ENCODE measurements at places on chromosomes 6 and 20.

DNA sequence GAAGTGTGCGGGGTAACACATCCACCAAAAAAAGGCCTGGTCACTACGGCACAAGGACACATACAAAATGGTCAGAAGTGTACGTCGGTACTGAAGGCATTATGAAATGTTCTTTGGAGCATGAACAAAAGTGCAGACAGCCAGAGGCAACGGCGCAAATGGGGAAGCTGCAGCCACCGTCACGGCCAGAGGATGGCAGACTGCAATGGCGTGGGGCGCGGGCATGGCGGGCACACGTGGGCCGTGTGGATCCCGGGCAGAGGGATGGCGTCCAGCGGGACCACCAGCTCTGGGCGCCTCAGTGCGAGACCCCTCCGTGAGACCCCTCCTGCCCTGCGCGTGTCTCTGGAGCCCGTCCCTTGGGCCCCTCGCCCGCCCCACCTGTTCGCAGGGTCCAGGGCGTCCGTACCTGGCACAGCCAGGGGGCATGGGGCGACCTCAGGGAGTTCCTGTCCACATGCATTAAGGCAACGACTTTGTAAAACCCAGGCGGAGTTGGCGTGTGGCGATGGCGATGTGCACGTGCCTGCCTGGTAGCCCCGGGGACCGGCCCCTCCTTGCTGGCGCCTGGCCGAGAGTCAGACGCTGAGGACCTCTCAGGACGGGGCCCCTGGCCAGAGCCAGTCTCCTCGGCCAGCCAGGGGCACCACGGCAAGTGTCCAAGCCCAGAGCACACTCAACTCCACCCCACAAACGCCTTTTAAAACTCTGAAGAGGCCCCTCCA, 39.5 kb upstream of the CHRNA4 start:
- H3K27me3 ChIP-seq: no peaks in the 10 kb centered on the region
- H3K27ac ChIP-seq: no peak overlapping the region
- H3K36me3 ChIP-seq: no peaks in the 10 kb centered on the region
- no peaks in the 10 kb centered on the region for H3K4me1 ChIP-seq
- DNase-seq: no peak

DNA sequence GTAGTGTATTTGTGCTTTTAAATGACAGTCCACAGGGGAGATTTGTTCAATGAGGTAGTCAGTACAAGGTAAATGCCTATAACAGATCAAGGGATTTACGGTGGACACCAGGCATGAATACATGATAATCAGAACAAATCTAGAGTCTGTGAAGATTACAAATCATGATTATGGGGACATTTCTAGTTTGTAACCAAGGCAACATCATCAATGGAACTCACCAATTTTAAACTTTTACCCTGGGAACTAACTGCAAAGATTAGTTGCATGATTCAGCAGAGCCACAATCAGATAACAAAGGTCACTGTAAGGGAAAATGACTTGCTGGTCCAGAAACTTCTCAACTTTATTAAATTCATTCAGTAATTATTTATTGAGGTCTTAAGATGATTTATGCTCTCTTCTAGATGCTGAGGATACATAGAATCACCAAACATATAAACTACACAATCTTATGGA, at the start of gene CRISP1:
Gene CRISP1 (minus strand): TSS at position 51 of the 459 bp plus-strand sequence. CDS start 9,135 bp downstream, outside the sequence.
- H3K27me3 ChIP-seq: no peaks in the 10 kb centered on the region
- no peak for DNase-seq
- no peaks in the 10 kb centered on the region for H3K36me3 ChIP-seq
- no peaks in the 10 kb centered on the region for H3K4me1 ChIP-seq
- H3K27ac ChIP-seq: no peak within 1 kb of the TSS

GRCh38 chr6:74357321-74357720, 661.3 kb downstream of the CD109 start:
- H3K27ac ChIP-seq: no peak overlapping the region
- DNase-seq: no peak
- H3K27me3 ChIP-seq: no peaks in the 10 kb centered on the region
- H3K4me3 ChIP-seq: no peak overlapping the region
- no peaks in the 10 kb centered on the region for H3K36me3 ChIP-seq

GRCh38 chr6:124028117-124028516, 224.5 kb downstream of the NKAIN2 start:
- H3K36me3 ChIP-seq: no peaks in the 10 kb centered on the region
- no peak overlapping the region for H3K4me3 ChIP-seq
- no peak for DNase-seq
- no peaks in the 10 kb centered on the region for H3K27me3 ChIP-seq
- H3K27ac ChIP-seq: no peak overlapping the region
- H3K4me1 ChIP-seq: no peaks in the 10 kb centered on the region

DNA sequence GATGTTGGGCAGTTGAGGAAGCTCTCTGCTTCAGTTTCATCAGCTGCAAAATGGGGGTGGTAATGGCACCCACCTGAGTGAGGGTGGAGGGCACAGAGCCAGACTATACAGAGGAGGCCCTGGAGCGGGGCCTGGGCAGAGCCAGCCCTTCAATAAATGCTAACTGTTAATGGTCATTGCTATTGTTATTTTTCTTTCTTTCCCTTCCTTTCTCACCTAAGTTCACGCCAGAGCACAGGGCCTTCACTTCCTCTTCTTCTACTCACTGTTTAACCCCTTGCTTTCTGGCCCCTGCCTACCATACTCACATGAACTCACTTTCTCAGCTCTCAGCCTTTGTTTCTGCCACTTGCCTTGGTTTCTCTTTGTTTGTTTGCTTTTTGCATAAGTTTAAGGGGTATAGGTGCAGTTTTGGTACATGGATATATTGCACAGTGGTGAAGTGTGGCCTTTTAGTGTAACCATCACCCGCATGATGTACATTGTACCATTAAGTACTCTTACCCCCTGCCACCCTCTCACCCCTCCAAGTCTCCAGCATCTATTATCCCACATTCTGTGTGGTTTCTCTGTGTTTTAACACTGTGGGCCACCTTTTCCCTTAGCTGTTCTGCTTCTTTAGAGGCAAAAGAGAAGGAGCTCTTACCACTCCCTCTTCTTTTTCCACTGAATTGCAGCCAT, 7.5 kb upstream of the RREB1 start:
- H3K36me3 ChIP-seq: no peaks in the 10 kb centered on the region
- peaks cover 5% of the 10 kb centered on the region for H3K27me3 ChIP-seq
- no peak overlapping the region for H3K4me3 ChIP-seq
- H3K27ac ChIP-seq: no peak overlapping the region

DNA sequence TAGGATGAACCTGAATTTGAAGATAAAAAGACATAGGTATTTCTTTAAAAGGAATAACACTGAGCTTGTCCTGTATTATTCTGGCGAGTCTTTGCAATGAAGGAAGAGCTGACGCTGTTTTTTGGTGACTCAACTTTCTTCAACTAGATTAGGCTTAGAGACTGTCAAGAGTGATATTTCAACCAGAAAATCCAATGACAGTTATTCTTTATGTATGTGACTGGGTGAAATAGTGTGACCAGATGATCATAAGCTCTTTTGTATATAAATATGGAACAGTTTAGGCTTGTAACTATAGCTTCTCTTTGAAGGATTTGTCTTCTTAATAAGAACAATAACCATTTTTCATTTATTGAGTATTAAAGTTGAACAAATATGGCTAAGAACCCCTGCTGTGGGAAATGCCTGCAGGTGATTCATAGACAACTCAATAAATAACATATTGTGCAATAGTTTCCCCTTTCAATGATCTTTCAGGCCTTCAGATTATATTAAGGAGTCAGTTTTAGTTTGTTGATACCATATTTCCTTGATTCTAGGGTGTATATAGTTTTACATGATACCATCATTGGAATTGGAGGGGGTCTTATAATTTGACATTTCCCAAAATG, 265.6 kb upstream of the JAG1 start:
- H3K27ac ChIP-seq: no peak overlapping the region
- H3K27me3 ChIP-seq: no peaks in the 10 kb centered on the region
- H3K4me3 ChIP-seq: no peak overlapping the region
- no peaks in the 10 kb centered on the region for H3K4me1 ChIP-seq
- no peak for DNase-seq
- no peaks in the 10 kb centered on the region for H3K36me3 ChIP-seq

DNA sequence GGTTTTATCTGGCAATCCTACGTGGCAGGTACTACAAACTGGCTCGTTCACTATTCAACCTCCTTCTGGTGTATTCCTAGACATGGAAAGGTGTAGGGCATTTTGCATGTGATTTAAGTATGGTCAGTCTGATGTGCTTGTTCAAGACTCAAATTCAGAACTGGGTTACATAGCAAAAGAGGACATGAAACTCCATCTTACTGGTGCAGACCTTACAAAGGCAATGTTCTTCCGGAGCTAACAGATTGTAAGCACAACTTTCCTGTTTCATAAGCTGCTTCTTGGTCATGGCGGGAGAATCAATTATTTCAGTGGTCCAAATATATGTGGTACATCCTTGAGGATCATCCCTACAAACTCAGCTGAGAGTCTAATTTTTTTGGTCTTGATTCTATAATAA, 703.4 kb downstream of the EPM2A start:
- no peak overlapping the region for H3K27ac ChIP-seq
- H3K36me3 ChIP-seq: no peaks in the 10 kb centered on the region
- DNase-seq: no peak
- no peaks in the 10 kb centered on the region for H3K4me1 ChIP-seq

DNA sequence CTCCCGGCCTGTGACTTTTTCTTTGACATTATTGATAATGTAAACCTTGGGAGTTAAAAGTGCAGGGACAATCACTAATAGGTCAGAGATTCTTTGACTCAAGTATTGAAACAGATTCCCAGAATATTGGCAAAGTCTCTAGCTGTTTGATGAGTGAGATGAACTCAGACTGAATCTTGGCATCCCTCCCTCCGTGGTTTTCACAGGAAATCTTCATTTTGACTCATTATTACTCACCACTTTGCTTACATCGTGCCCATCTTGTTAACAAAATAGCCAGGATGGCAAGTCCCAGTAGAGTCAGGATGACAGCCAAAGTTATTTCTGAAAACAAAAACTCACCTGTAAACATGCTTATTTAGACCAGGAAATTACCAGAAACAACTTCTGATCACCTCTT, 2.0 kb downstream of the TSBP1 start:
- no peak for DNase-seq
- peaks cover 32% of the 10 kb centered on the region for H3K27me3 ChIP-seq
- H3K36me3 ChIP-seq: no peaks in the 10 kb centered on the region
- no peaks in the 10 kb centered on the region for H3K4me1 ChIP-seq
- H3K4me3 ChIP-seq: no peak overlapping the region

DNA sequence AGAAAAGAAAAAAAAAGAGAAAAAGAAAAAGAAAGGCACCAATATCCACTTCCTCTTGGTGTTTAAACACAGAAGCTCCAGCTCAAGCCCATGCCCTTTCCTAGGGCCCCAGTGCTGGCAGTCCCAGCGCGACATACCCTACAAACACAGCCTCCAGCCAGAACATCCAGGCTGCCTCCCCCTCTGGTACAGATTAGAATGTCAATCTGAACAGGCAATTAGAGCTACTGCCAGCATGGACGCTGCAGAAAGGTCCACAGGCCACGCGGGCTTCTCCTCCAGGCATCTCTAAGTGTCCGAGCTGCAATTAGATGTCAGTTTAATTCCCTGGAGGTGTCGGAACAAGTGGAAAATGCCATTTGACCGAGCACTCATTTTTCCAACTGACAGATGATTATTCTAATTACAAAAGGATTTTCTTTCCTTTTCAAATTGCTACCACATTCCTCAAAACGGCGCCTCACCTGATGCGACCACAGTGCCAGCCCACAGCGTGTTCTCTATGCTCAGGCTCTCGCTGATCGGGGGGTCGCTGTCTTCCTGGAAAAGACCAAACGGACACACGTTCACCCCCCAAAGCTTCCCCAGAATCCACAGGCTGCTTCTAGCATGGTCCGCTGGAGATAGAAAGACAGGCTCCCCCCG, 79.5 kb downstream of the ATP9A start:
- no peak overlapping the region for H3K4me3 ChIP-seq
- DNase-seq: no peak
